ENCODE measurements at places on chromosomes 7 and 10.
A peak's percentile ranks its signal among the peaks of the same experiment; 100 is the strongest.

GRCh38 chr10:71633920-71634319, 85.7 kb downstream of the C10orf105 start:
- DNase-seq: no peak

DNA sequence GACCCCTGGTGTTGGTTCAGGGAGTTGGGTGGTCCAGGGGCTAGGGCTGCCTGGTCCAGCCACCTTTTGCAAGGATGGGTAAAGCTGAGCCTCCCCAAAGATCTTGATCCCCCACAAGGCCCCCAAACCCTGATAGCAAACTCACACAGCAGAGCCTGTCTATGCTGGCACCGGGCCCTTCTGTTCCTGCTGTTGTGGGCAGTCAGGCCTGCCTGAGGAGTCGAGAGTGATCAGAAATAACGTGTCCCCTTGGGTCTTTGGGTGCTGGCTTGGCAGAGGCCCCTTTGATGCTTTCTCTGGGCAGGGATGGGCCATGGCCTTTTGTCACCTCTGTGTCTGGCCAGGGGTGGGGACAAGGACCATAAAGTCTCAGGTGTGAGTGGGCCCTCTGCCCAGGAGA, 715 bp upstream of the MUC12 start:
- no peak for DNase-seq

GRCh38 chr7:70590126-70590854, 541.7 kb upstream of the GALNT17 start:
- no peak for DNase-seq

DNA sequence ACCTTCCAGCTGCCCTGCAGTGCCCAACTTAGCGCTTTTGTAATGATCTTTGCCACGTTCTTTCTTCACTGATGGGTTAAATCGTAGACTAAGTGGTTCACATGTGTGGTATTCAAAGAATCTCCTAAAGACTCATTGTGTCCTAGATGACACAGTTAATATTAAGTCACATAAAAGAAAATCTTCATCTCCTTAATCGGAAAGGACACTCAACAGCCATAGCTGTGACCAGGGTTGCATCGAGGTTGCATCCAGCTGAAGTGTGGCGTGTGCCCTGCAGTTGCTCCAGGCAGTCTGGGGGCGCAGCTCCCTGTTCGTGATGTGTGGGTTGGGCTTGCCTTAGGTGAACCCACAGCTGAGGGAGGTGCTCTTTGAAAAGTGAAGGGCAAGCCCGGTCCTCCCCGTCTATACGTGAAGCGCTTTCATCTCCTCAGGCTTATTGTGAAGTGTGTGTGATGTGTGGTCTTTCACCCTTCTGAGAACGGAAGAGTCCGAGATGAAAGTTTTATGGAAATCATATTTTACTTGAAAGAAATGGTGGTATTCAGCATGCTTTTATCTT, 122.7 kb downstream of the TRRAP start:
- DNase-seq: no peak

DNA sequence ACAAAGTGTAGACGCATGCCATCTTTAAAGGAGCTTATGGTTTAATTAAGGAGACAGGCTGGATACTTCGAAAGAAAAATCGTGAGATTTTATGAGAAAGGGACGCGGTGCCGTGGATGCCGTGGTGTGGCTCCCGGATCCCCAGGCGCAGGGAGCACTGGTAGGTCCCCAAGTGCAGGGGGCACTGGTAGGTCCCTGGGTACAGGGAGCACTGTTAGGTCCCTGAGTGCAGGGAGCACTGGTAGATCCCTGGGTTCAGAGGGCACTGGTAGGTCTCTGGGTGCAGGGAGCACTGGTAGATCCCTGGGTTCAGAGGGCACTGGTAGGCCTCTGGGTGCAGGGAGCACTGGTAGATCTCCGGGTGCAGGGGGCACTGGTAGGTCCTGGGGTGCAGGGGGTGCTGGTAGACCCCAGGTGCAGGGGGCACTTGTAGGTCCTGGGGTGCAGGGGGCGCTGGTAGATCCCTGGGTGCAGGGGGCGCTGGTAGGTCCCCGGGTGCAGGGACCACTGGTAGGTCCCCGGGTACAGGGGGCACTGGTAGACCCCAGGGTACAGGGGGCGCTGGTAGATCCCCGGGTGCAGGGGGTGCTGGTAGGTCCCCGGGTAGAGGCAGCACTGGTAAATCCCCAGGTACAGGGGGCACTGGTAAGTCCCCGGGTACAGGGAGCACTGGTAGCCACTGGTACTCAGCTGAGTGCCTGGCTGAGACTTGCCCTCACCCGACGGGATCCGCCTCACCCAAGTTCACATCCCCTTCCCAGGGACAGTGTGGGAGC, 14.1 kb downstream of the PRKAG2 start:
- DNase-seq: no peak

DNA sequence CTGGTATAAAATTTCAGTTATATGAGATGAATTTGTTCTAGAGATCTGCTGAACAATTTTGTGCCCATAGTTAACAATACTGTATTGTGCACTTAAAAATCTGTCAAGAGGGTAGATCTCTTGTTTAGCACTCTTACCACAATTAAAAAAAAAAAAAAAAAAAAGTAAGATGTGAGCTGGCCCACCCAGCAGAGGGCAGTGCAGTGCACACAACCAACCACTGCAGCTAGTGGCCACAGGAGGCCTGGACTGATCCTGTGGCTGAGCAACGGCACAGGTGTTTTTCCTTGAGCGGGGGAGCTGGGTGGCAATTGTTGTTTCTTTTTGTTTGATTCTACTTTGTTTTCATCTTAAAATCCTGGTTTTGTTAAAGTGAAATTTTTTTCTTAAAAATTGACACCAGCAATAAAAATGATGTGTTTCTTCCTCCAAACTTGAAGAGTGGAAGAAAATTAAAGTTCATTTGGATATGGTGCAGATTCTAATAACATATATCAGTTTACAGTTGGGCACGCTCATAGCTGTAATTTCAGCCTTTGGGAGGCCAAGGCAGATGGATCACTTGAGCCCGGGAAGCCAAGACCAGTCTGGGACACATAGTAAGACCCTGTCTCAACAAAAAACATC, 171.1 kb upstream of the TBX20 start:
- peak; percentile 7 for DNase-seq

- DNase-seq: no peak
Measured at GRCh38 chr7:19248115-19248514, 102.9 kb upstream of the FERD3L start.

GRCh38 chr10:90227786-90228185, 526.4 kb downstream of the KIF20B start:
- no peak for DNase-seq

DNA sequence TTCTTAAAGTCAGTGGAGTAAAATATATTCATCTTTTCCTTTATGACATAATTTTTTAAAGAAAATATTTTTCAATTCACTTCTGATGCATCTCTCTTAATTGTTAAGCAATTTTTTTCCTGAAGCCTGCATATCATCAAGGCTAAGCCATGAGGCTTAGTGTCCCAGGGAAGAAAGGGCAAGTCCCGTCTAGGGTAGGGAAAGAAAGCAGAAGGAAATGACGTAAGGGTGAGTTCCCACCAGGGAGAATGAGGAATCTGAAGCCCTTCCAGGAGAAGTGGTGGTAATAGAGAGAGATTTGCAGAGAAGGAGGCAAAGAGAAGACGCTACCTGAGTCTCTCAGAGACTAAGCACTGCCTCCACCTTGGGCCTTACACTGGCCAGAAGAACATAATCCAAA, 96.8 kb upstream of the NFE2L3 start:
- DNase-seq: no peak

DNA sequence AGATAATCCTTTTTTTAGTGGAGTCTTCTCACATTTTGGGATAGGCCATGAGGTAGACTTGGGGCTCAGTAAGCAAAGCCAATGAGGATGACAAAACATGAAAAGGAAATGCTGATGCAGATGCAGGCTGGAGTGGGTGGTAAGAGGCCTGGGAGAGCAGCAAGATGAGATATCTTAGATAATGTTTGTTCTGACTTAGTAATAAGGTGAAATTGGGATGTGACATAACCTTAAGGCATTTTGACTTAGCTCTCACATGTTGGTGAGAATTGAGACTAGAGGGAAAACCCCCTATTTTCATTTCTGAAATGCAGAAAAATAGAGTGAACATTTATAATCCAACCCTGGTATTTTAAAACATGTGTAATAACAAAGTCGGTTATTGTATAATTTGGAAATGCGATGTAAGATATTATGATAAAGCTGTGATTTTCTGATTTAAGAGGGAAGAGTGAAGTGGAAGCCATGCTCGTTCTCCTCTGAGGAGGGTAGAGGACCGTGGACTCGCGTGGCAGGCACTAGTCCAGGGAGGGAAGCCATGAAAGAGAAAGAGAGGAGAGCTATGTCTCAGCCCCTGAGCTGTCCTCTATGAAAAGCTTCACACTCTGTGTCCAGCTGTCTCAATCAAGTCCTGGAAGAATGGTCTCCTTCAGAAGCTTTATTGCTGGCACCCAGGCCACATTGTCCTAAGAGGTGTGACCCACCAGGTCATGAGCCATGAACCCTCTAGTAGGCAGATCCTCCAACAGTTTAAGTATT, 57.3 kb downstream of the ST7 start:
- DNase-seq: no peak

DNA sequence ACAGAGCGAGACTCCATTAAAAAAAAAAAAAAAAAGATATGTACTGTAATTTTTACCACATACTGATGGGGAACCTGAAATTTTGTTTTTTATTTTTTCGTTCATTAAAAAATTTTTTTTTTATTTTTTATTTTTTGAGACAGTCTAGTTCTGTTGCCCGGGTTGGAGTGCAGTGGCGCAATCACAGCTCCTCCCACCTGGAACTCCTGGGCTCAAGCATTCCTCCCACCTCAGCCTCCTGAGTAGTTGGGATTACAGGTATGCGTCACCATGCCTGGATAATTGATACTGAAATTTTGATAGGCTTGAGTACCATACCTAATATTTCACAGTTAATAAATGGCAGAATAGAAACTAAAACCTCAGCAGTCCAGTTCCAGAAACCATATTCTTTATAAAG, 20.9 kb upstream of the HELLS start:
- DNase-seq: no peak
